ENCODE measurements at places on chromosomes 2 and 18.

GRCh38 chr2:228600265-228600664, 418.8 kb upstream of the SPHKAP start:
- no peak for DNase-seq

GRCh38 chr2:58923869-58924268, 682.7 kb upstream of the FANCL start:
- no peak for DNase-seq

DNA sequence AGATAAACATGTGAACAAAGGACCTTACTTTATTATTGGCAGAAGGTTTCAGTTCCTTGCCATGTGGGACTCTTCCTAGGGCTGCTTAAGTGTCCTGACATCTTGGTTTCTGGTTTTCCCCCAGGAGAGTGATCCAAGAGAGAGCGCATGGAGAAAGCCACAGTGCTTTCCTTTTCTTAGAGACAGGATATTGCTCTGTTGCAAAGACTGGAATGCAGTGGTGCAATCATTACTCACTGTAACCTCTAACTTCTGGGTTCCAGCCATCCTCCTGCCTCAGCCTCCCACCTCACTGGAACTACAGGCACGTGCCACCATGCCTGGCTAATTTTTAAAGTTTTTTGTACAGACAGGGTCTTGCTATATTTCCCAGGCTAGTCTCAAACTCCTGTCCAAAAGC, 38.1 kb upstream of the TCF7L1 start:
- no peak for DNase-seq

- no peak for DNase-seq
Observed at GRCh38 chr2:25582077-25582830, 91.1 kb downstream of the DTNB start.

DNA sequence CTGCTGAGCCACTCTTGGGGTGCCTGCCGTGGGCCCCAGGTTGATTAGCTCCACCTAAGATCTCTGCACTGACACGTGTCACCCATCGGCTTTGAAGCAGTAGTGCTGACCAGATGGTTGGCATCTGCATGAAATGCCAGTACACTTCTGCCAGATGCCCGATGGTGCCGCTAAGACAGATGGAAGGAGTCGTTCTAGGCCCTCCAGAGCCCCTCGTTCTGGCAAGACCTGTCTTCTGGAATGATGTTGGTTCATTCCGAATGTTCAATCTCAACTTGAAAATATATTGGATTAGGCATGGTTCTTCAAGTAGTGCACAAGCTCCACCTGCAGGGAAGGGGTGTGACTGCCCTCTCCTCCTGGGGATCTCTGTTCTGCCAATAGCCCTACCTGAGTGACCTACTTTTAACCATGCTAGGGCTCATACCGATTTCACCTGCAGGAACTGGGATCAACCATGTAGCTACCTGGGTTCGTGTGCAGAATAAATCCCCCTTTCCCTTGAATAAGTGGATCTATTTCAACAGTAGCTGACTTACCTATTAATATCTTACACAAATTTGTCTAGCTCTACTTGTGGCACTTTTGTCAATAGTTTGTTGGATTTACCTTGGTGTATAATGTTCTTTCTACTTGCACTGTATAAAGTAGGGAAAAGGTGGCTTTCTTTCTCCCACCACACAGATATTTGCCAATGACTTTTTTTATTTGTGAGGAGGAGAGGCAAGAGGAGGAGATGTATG, 342.6 kb downstream of the CTNNA2 start:
- DNase-seq: no peak
